ENCODE measurements at places on chromosomes 2 and 18.

DNA sequence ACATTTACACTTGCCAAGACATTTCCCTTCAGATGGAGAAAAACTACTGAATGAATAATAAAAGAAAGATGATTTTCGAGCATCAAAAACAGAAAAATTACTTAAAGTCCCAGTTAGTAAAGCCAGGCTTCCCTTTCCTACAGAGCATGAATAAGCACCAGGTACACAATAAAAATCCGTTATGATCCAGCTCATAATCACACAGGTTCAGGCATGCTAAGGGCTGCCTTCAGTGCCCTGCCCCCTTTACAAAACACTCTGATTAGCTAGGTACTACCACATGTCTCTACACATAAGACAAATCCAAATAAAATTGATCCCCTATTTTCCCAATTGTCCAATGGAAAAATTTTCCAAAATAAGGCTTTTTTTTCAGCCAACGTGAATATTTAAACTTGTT is 413.2 kb upstream of the LRATD1 start:
- DNase-seq: no peak

DNA sequence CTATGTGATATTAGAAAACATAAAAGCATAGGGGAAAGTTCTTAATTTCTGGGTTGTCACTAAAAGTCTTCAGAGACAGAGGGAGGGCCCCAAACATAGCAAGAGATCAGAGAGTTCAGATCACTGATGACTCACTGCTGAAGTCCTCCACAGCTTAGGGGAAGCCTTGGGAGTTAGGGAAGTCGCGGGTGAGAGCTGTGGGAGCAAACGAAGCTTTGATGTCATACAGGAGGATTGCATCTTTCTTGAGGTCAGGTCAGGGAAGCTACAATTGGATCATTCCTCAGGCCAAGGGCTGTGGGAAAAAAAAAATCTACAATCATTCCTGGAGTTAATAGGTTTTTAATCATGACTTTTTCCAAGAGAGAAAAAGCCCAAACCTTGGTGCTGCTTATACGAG is 96.2 kb downstream of the COPS8 start:
- peak; percentile 96 for DNase-seq

- no peak for DNase-seq
Observed at GRCh38 chr2:56234241-56234640, 50.5 kb downstream of the CCDC85A start.

DNA sequence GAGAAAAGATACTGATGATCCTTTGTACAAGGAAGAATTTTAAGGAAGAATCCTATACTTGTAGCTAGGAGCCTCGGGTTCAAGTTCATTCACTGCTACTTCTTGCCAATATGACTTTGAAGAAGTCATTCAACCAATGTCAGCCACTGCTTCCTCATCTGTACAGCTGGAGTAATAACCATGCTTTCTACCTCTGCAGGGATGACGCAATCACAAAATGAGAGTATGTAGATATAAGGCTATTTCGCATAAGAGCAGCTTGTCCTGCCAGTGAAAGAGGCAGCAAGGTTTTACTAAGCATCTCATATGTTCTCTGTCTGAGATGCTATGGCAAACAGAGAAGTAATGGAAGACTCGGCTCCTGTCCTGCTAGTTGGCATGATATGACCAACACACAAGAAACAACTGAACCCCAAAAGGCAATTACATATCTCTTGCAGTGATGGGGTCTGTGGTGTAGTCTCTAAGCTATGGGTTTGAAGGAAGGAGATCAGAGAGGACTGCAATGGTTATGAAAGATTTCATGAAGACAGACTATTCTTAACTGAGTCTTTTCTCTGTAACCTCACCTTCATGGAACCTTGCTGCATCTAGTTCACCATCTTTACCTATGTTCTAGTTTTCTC is 9.2 kb downstream of the AAK1 start:
- DNase-seq: peak; percentile 31

DNA sequence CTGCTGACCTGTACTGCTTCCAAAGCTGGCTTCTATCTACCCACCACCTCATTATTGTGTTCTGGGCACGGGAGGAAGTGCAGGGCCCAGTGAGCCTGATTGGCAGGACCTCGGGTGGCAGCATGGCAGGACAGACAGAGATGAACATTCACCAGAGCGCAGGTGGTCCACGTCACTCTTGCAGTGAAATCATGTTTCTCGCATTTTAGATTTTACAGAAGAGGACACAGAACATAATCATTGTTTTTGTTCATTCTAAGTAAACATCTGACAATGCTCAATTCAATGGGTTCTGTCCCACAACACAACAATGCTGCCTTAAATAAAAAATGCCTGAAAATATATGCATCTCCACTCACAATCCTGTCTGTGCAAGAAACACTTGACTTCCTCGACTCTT is 11.5 kb upstream of the BIN1 start:
- DNase-seq: no peak

DNA sequence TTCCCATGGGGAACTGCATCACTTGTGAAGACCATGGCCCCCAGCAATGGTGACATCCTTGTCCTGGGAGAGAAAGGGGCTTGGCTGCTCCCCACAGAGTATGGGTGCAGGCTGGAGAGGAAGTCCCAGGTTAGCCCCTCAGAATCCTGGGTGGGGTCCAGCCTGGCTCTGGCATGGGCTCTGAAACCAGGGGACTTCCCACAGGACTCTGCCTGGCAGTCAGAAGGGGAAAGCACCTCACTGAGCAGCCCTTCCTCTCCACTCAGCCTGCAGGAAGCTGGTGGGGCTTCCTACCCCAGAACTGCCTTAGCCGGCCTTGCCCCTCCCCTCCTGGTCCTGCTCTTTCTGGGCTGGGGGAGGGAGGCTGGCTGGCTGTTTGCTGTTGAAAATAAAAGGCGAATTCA is 3.7 kb downstream of the NEURL3 start:
- no peak for DNase-seq

Measured in cardiac fibroblast (primary cell).